Dermis microvascular lymphatic vessel endothelial cell (primary cell): ENCODE measurements at places on chromosomes 3 and 15. TPM values are rescaled to one million over a fixed set of nuclear protein-coding genes. Genes with fewer than 3 reads are reported as not detected.
A peak's percentile ranks its signal among the peaks of the same experiment; 100 is the strongest.

GRCh38 chr15:101288905-101289513, 6.0 kb downstream of the SNRPA1 start:
- DNase-seq = peak; percentile 62

- no peak for DNase-seq
Measured at GRCh38 chr3:101868534-101869464, 19.5 kb downstream of the NFKBIZ start.

DNA sequence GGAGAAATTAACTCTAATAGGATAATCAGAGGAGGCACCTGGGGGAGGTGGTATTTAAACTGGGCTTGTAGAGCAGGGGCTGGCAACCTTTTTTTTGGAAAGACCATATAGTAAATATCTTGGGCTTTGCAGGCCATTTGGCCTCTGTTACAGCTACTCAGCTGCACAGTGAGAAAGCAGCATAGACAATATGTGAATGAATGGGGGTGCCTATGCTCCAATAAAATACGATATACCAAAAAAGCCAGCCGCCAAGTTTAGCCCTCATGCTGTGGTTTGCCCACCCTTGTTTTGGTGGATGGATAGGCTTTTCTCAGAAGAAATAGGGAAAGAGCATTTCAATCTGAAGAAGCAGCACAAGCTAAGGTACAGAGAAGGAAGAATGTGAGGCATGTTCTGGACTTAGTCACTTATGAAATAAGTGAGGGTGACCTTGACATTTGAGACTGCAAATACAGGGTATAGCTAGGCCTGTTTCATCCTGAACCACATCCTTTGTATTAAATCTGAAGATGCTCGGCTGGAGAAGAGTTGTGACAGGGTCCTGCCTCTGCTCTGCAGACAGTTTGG, 131.0 kb upstream of the NR2E3 start:
- DNase-seq = no peak

- peak; percentile 52 for DNase-seq
Measured at GRCh38 chr3:194487289-194488054, 670 bp upstream of the ATP13A3 start.

The HES1 gene
- 48.8 and 71.8 TPM in 2 replicates for total RNA-seq
